ENCODE measurements at places on chromosomes 5 and 9.

DNA sequence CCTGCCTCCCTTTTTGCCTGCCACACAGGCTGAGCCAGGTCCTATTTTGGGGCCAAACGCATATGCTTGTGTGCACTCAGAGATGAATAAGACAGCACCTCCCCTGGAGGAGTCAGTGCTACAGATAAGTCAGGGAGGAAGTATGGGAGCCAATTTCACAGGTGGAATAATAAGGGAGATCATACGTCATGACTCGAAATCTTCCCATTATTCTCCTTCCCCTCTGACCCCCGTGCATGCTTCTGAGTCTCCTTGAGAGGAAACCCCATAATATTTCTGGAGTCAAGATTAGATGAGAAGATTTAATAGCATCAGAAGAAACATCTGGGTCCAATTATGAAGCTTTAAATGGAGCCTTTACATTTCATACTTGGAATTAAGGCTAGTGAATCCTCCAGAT is 15.1 kb upstream of the ZCCHC7 start:
- no peak for DNase-seq

GRCh38 chr9:98940276-98940675 is 3.4 kb upstream of the COL15A1 start:
- DNase-seq = no peak

- DNase-seq = no peak
These were observed 163.1 kb downstream of the DTWD2 start for GRCh38 chr5:118825226-118825625.

DNA sequence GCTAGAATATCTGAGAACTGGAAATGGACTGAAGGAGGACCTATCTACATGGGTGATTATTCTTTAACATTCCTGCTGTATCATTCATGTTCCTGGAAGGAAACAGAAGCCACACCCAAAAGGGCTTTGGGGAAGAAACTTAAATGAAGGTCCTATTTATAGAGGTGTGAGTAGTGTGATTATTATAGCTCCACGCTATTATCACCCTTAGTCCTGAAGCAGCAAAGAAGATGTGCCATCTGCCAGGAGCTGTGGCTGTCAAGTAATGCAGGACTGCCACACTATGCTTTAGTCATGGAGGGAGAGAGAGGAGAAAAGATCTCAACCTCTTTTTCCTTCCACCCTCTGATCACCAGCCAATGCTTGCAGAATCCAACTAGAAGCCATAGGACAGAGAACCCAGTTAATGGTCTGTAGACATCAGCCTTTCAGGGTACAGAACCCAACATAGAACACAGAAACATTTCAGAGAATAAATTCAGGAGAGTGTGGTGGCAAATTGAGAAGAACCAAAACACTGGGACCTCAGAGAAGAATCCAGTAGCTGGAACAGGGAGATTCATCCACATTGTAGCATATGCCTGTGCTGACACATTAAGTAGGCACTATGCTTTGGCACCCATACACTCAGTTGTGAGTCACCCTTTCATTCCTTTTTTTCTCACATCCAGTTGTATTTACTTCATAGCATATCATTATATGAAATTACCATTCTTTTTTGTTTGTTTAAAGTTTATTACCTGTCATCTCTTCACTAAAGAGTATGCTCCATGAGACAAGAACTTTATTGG is 21.0 kb upstream of the RNF180 start:
- no peak for DNase-seq

- no peak for DNase-seq
These were observed 1866.7 kb upstream of the C9orf72 start for GRCh38 chr9:29439961-29440360.

- DNase-seq = no peak
These were observed 325.9 kb upstream of the TNC start for GRCh38 chr9:115443890-115444289.

DNA sequence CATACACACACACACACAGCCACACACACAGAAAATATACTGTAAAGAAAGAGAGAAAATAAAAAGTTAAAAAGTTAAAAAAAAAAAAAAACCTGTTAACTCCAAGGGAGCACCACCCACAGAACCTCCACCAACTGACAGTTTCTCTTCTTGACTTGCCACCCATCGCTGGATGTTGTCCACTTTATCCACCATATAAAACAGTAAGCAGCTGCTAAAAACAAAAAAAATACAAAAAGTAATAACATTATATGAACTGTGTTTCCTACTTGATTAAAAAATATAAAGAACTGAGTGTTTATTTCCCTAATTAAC is 1.2 kb downstream of the PURA start:
- no peak for DNase-seq
